ENCODE measurements at places on chromosomes 3 and 15.

- DNase-seq: no peak
These were observed 17.5 kb upstream of the FANCD2 start for GRCh38 chr3:10008588-10009344.

GRCh38 chr3:182925944-182926337, 54.4 kb downstream of the DCUN1D1 start:
- DNase-seq: no peak

DNA sequence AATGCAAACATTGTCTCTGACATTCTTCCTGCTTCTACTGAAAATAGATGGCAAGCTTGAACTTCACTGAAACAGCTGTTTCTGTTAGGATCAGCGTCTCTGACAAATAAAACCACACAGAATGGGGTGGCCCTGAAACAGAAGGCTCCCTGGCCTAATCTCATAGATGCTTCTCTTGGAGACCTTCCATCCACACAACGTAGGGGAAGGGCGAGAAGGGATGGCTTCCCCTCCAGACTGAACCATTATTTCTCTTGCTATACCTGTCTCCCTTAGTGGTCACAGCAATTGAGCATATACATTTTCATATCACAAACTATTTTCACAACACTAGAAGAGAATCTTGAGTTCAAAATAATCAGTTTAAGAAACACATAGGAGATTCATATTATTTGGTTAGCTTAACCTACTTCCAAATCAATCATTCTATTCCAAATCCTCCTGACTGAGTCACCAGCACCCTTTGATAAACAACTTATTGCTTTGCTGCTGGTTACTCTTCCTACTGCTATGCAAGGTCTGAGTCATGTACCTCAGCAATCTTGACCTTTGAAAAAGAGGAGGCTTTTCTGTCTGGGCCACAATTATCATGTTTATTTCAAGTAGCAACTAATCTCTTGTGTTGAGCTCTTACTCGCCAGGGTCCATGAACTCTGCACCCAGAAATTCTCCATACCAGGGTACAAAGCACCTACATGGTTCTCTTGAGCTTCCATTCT, 45.5 kb downstream of the CBLB start:
- DNase-seq: no peak

- no peak for DNase-seq
These were observed 638.7 kb downstream of the RBMS3 start for GRCh38 chr3:29919571-29919970.

DNA sequence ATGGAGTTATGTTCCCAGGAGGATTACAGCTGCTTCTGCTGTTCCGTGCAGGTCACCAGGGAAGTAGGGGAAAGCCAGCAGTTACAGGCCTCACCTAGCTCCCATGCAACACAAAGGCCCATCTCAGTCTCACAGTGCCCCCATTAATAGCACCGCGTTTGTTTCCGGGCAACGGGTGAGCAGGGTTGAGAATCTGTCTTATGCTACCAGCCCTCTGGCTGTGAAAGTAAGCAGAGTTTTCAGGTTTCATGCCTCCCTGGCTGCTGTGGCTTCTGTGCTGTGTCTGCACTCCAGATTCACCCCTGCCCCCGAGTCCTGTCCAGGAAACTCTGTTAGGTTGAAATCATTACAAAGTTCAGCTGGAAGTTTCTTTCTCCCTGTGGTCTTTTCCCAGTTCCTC, 254.4 kb upstream of the GPR149 start:
- no peak for DNase-seq

- no peak for DNase-seq
These were observed 157.6 kb downstream of the NFKBIZ start for GRCh38 chr3:102006812-102007485.

DNA sequence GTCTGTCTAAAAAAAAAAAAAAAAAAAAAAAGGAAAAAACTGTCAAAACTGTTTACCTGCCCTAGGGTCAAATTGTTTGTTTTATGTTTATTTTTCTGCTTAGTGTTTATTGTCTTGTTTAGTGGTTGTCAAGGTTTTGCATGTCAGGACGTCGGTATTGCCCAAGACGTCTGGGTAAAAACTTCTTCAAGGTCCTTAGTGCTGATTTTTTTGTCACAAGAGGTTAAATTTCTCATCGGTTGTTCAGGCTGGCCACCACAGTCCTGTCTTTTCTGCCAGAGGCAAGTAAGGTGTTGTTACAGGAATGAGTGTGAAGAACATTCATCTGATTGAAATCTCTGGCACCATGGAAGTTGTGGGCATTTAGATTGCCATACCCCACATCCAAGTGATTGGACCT, 7.0 kb downstream of the DET1 start:
- DNase-seq: no peak

GRCh38 chr15:100985401-100985800, 66.2 kb downstream of the LRRK1 start:
- no peak for DNase-seq

DNA sequence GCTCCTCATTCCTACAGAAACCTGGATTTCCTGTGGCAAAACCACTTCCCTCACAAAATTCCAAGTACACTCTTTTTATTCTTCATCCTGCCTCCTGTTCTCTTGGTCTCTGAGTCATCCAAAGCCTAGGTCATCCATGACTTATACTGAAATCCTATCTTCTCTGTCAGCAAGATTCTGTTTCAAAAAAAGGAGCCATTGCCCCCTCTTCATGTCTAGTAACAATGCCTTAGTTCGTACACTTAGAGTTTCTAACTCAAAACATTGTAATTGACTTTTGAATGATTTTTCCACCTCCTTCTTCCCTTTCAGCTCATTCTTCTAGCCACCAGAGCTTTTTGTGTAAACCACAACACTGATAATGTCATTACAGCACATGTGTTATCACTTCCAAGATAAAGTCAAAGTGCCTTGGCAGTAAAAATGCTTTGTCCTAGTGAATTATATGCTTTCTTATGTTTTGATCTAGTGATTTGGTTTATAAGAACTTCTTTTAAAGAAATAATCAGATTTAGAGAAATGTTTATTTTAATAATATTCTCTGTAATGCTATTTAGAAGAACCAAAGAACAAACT, 256.5 kb upstream of the NECTIN3 start:
- DNase-seq: peak; percentile 55
